Thymus (tissue), 14 donors: ENCODE measurements at places on chromosomes 5 and 9.

- no peak for DNase-seq
Measured at GRCh38 chr5:139282197-139282557, 11.4 kb upstream of the MATR3 start.

DNA sequence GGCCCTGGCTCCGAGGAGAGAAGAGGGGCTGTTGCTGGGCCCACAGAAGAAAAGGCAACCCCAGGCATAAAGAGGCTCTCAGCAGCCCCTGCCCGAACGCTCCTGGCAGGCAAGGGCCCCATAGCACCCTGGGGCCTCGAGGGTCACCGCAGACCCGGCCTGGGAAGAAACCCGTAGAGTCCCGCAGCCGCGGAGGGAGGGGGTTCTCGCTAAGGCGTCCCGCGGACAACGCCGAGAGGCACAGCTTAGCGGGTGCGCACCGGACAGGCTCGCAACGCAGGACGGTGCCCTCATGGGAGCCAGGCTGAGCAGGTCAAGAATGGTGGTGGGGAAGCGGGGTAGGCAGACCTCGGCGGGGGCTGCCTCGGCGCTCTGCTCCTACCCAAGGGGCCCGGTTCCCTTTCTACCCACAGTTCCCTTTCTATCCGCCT is 6.7 kb downstream of the PITX1 start:
- no peak for DNase-seq

DNA sequence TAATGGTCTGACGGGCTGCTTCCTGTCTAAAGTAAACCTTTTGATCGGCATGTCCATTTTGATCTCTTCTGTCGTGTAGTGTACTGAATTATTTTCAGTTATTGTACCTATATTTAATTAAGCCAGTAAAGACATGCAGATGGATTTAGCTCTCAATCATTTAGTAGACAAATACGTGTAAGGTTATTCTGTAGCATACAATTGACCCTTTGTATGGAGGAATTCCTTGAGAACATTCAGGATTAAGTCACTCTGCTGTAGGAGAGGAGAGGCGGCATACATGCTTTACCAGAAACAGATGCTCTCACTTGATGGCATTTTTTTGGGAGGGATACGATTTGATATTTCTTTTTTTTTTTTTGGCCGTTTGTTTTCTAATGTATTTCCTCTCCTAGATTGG is 141.0 kb downstream of the PBX3 start:
- DNase-seq: no peak

GRCh38 chr9:103837940-103838339 is 256.2 kb upstream of the SMC2 start:
- DNase-seq: no peak

- no peak for DNase-seq
Measured at GRCh38 chr9:107980984-107981383, 491.4 kb upstream of the KLF4 start.
